ENCODE measurements at places on chromosomes 16 and 17. TPM values are rescaled to one million over a fixed set of nuclear protein-coding genes. Genes with fewer than 3 reads are reported as not detected.

Gene OTOP3
- not detected for total RNA-seq

Gene CPHXL2
- total RNA-seq, result not detected

Gene PSMB3
- total RNA-seq, result 284 TPM

Gene CAPNS2
- 0.27 TPM for total RNA-seq

Gene BOLA2B
- 178 TPM for total RNA-seq

Gene NPB
- total RNA-seq, result 0.11 TPM

Gene KRT20
- not detected for total RNA-seq

Gene TMEM238L
- total RNA-seq, result not detected

Gene CIITA
- 34.4 TPM for total RNA-seq

Gene TMIGD1
- not detected for total RNA-seq

Gene CEP295NL
- not detected for total RNA-seq

Gene DYNLL2
- total RNA-seq, result 35.8 TPM

Gene TLCD3B
- 3.6 TPM for total RNA-seq

Gene SEZ6L2
- total RNA-seq, result not detected

Gene ACTG1
- total RNA-seq, result 5,595 TPM

Gene OR1F1
- total RNA-seq, result not detected

Gene CCDC144A
- 3.0 TPM for total RNA-seq
